ENCODE measurements at places on chromosomes 16 and 17. TPM values are rescaled to one million over a fixed set of nuclear protein-coding genes. Genes with fewer than 3 reads are reported as not detected.
A peak's percentile ranks its signal among the peaks of the same experiment; 100 is the strongest.

LCAT gene
- 17.8 TPM for total RNA-seq

SOST gene
- total RNA-seq = not detected

CSH1 gene
- total RNA-seq = not detected

DNA sequence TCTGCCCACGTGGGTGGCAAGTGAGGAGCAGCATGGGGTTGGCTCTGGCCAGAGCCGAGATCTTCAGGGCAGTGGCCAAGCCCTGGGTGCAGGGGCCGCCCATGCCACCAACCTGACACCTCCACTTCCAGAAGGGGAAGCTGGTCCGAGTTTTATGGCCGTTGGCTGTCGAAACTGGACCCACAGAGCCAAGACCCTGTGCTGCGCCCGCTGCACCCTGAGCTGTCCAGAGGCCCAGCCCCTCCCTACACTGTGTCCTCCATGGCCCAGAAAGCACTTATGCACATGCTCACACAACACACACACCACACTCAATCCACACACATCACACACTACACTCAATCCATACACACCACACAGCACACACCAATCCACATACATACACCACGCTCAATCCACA is 33.9 kb upstream of the RPTOR start:
- no peak overlapping the region for H3K4me3 ChIP-seq
- H3K4me1 ChIP-seq = no peaks in the 10 kb centered on the region
- H3K27ac ChIP-seq = no peak overlapping the region
- peaks cover 5% of the 10 kb centered on the region for H3K27me3 ChIP-seq

- no peaks in the 10 kb centered on the region for H3K27me3 ChIP-seq
- no peak overlapping the region for H3K4me3 ChIP-seq
- H3K4me1 ChIP-seq = peaks cover 29% of the 10 kb centered on the region
- no peak for DNase-seq
- H3K36me3 ChIP-seq = peaks cover 2% of the 10 kb centered on the region
Measured at GRCh38 chr16:30559690-30560089, 1.5 kb upstream of the ZNF764 start.

- no peak overlapping the region for H3K27ac ChIP-seq
- no peak for DNase-seq
- H3K27me3 ChIP-seq = no peaks in the 10 kb centered on the region
- no peaks in the 10 kb centered on the region for H3K4me1 ChIP-seq
Measured at GRCh38 chr17:79943347-79944241, 92.1 kb downstream of the TBC1D16 start.

GRCh38 chr16:2296661-2297505 is 29.0 kb upstream of the RNPS1 start:
- no peak overlapping the region for H3K4me3 ChIP-seq
- H3K27ac ChIP-seq = no peak overlapping the region
- DNase-seq = peak; percentile 49
- no peaks in the 10 kb centered on the region for H3K36me3 ChIP-seq

DNA sequence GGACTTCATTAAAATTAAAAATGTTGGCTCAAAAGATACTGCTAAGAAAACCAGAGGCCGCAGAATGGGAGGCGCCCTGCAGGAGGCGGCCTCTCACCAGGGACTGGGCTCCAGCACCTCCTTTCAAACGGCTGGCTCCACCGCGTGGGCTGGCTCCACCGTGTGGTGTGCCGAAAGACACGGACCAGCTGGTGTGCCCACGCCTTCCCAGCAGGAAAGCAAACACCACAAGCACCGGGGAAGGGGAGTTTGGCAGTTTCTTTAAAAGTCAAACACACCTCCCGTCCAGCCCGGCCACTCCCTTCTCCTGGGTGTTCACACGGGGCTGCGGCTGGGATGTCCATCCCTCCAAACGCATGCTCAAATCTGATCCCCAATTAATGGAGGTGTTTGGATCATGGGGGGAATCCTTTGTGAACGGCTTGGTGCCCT is 13.9 kb downstream of the HAGH start:
- peaks cover 10% of the 10 kb centered on the region for H3K4me1 ChIP-seq
- H3K27ac ChIP-seq = no peak overlapping the region
- H3K27me3 ChIP-seq = no peaks in the 10 kb centered on the region
- H3K36me3 ChIP-seq = no peaks in the 10 kb centered on the region

GRCh38 chr16:87489434-87490045 is 3.3 kb downstream of the ZCCHC14 start:
- H3K27ac ChIP-seq = no peak overlapping the region
- no peaks in the 10 kb centered on the region for H3K27me3 ChIP-seq
- no peak for DNase-seq
- peaks cover 76% of the 10 kb centered on the region for H3K4me1 ChIP-seq
- no peak overlapping the region for H3K4me3 ChIP-seq

DNA sequence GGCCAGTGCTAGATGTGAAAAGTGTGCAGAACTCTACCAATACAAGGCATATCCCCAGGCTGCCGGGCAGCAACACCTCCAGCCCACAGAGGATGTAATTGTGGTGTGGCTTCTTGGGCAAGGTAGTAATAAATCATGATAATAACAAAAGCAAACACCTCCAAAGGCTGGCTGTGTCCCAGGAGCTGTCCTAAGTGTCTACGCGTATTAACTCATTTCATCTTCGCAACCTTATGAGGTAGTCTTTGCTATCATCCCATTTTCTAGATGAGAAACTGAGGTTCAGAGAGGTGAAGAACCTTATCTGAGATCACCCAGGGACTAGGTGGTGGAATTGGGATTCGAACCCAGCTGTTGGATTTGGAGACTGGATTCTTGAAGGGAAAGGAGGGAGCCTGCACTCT is 5.3 kb downstream of the PDK2 start:
- H3K36me3 ChIP-seq = no peaks in the 10 kb centered on the region
- DNase-seq = peak; percentile 49
- H3K27me3 ChIP-seq = no peaks in the 10 kb centered on the region
- peak overlapping the region; percentile 88 for H3K27ac ChIP-seq
- H3K4me3 ChIP-seq = no peak overlapping the region

DNA sequence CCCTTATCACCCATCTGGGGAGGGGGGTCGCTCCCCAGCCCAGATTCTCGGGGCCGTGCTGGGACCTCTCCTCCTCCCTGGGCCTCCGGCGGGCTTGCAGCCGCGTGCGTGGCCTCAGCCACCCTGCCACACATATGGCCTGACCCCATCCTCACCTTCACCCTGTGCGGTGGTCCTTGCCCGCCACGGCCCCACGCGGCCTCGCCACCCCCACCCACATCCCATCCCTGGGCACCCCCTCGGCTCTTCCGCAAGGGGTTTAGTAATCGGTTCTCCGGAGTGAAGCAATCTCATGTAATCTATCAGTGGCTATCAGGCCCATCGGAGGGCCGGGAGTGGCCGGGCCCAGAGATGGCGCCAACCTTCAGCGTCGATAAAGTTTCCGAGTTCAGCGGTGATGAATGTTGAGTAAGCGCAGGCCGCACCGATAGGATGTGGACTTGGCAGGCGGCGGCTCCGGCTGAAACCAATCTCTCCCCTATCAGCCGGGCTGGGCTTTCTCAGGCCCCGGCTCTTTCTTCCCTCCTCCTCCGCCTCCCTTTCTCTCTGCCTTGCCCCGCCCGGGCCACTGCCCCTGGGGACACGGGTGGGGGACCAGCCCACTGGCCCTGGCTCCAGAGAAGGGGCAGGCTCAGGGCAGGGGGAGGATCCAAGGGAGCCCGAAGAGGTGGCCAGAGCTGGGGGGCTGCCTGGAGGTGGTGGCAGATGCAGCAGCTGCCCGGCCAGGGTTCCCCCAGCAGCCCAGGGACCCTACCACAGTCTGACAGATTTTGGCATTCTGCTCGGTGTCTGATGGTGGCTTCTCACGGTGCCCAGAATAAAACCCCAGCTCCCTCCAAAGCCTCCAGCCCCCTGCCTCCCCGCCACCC is 20.8 kb downstream of the ZFPM1 start:
- peak overlapping the region; percentile 69 for H3K27ac ChIP-seq
- no peaks in the 10 kb centered on the region for H3K36me3 ChIP-seq
- no peaks in the 10 kb centered on the region for H3K27me3 ChIP-seq
- H3K4me3 ChIP-seq = no peak overlapping the region
- peaks cover 86% of the 10 kb centered on the region for H3K4me1 ChIP-seq

- no peak overlapping the region for H3K4me3 ChIP-seq
- H3K4me1 ChIP-seq = no peaks in the 10 kb centered on the region
- H3K27me3 ChIP-seq = no peaks in the 10 kb centered on the region
- H3K27ac ChIP-seq = no peak overlapping the region
Measured at GRCh38 chr16:22929461-22929860, 115.5 kb downstream of the HS3ST2 start.

DNA sequence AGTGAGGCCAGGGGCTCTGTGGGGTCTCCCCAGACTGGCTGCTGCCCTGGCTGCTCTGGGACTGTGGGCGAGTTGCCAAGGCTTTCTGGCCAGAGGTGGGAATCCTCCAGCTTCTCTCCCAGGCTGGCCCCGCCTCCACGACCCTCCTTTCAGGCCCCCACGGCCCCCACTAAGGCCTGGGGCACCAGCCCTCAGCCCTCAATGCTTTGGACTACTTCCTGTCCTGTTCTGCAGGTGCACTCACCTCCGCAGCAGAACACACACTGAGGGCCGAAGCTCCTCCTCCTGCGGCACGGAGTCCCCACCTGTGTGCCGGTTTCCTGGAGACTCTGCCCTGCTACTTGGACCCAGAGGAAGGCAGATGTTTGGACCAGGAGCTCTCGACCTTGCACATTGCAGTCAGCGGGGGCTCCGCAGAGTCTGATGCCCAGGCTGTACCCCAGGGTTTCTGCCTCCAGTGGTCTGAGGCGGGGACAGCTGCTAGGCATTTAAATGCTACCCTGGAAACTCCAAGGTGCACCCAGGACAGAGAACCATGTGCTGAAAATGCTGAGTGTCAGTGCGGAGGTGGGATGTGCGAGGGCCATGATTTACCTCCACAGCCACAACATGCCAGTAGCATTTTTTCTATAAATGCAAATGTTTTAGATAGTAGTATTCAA is 223.8 kb downstream of the IRF8 start:
- no peaks in the 10 kb centered on the region for H3K36me3 ChIP-seq
- no peak overlapping the region for H3K27ac ChIP-seq
- H3K27me3 ChIP-seq = no peaks in the 10 kb centered on the region
- H3K4me3 ChIP-seq = no peak overlapping the region
- DNase-seq = no peak

DNA sequence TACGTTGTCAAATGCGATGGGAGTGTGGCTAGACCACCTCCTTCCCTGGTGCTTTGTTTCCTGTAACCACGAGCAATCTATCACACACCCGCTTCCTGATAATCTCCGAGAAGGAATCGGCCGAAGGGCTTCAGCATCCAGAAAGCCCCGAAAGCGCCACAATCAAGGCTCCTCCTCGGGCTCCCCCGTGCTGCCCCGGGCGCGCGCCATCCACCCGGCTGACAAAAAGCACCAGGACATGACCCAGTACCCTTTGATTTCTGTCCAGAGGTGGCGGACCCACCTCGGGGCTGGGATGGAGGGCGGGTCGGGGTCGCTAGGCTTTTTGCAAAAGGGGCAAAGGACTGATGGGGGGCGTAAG is 743 bp upstream of the ARMC7 start:
- H3K27ac ChIP-seq = peak overlapping the region; percentile 65
- H3K4me3 ChIP-seq = no peak overlapping the region
- no peaks in the 10 kb centered on the region for H3K36me3 ChIP-seq

- H3K36me3 ChIP-seq = no peaks in the 10 kb centered on the region
- no peaks in the 10 kb centered on the region for H3K4me1 ChIP-seq
- no peak overlapping the region for H3K4me3 ChIP-seq
Measured at GRCh38 chr17:81057079-81057730, 22.3 kb downstream of the BAIAP2 start.
